EL (cell line): ENCODE measurements at places on chromosomes 7 and 10.
A peak's percentile ranks its signal among the peaks of the same experiment; 100 is the strongest.

DNA sequence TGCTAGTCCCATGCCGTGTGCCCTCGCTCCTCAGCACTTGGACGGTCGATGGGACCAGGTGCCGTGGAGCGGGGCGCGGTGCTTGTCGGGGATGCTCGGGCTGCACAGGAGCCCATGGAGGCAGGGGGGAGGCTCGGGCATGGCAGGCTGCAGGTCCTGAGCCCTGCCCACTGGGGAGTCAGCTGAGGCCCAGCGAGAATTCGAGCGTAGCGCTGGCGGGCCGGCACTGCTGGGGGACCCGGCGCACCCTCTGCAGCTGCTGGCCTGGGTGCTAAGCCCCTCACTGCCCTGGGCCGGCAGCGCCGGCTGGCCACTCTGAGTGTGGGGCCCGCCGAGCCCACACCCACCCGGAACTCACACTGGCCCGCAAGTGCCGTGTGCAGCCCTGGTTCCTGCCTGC lies 44.7 kb downstream of the ST7 start:
- no peak for DNase-seq

GRCh38 chr7:105982388-105982787 lies 19.3 kb downstream of the CDHR3 start:
- DNase-seq, result no peak

DNA sequence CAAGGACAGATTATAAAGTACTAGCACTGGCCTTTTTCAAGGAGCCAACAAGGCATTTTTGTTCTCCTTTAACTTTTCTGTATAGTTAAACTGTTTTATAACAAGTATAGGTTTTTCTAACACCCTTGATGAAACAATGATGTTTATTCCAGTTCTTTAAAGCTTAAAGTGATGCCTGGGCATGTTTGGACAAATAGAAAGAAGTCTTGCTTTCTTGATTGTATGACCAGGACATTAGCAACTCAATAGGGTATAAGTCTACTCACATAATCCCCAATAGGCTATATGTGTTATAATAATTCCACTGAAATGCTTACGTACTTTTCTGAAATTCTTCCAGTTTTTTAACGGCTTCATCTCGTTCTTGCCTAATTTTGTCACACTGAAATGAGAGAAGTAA lies 36.7 kb downstream of the SHTN1 start:
- DNase-seq, result no peak

DNA sequence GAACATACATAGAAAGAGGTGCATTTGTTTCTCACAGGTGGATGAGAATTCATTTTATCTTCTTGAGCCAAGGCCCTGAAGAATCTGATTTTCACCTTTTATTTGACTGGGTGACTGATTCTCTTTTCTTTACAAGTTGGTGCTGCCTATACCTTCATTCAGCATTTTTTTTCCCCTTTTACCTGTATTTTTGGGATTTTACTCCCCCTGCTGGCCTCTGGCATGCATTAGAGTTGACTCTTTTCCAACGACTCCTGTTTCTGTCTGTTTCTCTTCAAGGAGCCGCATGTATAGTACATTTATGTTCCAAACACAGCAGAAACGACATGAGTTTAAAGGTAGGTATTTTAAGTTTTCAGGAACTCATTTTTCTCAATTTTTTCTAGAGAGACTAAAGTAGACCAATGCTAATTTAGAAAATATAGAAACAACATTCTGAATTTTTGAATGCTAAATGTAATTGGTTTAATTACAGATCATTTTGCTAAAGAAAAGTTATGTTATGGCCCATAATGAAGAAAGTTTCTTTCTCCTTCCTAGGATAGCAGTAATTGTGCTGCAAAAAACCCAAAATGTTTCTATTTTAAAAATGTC lies 149.8 kb upstream of the HDAC9 start:
- peak; percentile 54 for DNase-seq

DNA sequence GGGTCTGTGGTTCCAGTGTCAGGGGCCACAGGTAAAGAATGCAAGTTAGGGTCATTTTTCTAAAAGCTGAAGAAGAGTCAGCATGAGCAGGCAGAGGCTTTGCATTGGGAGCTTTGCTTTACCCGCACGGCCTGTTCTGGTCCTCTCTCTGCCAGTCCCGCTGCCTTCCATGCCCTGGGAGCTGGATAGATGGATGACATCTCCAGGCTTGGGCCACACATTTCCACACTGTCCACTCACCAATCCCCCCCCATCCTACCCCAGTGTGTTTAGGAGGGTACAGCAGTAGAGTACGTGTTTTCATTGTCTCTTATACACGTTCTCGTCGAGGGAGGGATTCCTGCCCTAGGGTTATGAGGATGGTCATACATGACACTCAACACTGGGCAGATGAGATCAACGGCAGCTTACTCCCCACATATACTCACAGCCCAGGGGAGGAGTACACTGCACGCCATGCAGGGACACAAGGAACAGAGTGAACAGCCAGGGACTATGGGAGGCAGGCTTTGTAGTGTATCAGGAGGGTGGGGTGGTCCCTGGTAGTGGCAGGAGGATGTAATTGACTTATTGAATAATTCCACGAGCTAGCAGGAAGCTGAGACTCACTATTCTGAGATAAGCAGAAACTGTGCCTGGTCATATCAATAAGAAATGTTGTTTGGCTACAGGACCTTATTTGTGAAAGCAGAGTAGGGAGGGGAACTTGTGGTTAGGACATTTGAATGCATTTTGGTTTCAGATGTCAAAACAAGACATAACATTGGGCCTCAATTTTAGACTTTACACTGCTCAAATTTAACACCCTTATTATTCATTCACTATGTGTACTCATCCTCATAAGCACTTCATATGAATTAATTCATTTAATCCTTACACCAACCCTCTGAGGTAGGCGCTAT lies 36.6 kb downstream of the PLPP4 start:
- DNase-seq, result no peak

- DNase-seq, result no peak
These were observed 11.2 kb upstream of the THSD7A start for GRCh38 chr7:11843113-11843765.

GRCh38 chr10:20748551-20748950 lies 148.6 kb downstream of the NEBL start:
- DNase-seq, result no peak
